ENCODE measurements at places on chromosomes 16 and 17.

GRCh38 chr16:69260019-69260418 is 51.1 kb upstream of the VPS4A start:
- DNase-seq: no peak

GRCh38 chr16:3690470-3690928 is 26.8 kb downstream of the TRAP1 start:
- peak; percentile 75 for DNase-seq

DNA sequence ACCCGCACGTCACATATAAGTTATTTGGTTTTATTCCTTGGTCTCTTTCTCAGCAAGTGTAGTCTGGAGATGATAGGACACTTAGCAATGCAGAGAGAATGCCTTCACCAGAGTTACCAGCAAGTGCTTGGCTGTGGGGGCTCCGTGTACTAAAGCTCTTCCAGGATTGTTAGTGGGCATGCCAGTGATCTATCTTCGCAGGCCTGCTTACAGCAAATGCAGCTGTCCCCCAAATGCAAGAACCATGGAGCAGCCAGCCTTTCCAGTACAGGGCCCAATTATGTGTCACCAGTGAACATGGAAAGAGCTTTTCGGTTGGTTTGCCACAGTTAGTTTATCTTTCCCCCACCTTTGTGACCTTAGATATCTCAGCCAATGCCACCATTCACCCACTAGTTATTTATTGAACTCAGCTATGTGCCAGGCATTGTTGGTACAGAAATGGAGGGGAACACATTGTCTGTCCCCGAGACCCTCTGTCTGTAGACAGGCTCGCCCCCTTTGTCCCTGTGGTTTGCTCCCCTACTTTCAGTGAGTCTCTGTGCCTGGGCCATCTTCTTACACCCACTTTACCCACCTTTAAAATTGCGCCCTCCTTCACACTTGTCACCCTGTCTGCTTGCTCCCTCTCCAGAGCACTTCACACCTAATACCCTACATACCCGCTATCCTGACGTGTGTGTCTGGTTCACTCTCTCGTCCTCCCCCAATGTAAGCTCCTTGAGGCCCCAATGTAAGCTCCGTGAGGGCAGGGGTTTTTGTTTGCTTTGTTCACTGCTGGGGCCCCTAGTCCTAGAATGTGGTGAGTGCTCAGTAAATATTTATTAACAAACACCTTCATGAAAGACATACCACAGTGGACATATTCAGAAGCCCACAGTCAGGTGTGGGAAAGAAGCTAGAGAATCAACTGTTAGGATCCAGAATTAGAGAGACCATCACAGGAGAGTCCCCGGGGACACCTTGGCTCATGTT is 13.3 kb downstream of the USP10 start:
- no peak for DNase-seq

- DNase-seq: no peak
These were observed 124.8 kb downstream of the RGS9 start for GRCh38 chr17:65261682-65262636.

GRCh38 chr17:59508999-59509625 is 56.3 kb upstream of the DHX40 start:
- no peak for DNase-seq

- no peak for DNase-seq
These were observed 33.2 kb upstream of the C1QL1 start for GRCh38 chr17:45001310-45001709.

GRCh38 chr16:48247311-48247710 is at the start of gene ABCC11:
Gene ABCC11, minus strand, starts transcription at chr16:48247539. Its CDS starts 15,618 bp downstream, at chr16:48231921.
- DNase-seq: no peak

GRCh38 chr16:14511800-14512135 is 118.3 kb downstream of the PARN start:
- DNase-seq: no peak

DNA sequence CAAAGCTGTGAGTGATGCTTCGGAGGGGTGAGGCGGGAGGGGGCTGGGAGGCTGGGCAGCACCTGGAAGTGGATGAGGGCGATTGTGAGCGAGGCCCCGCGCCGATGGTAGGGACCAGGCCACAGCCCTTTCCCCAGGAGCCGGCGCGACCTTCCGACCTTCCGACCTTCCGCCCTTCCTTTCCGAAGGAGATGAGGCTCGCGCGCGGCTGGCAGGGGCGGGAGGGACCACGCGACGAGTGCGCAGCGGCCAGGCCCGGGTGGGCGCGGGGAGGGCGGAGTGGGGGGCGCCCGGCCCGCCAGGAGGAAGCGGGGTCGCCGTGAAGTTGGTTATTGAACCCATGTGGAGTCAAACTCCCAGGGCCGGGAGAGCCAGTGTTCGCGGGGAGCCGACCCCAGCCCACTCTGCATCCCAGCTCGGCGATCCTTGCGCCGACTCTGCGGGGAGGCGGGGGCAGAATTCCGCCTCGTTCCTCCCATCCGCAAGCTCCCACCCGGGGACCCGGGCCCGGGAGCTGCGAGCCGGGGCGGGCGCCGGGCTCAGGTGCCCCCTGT is 56.6 kb downstream of the RAP1GAP2 start:
- DNase-seq: no peak

GRCh38 chr16:62751218-62751617 is 715.0 kb upstream of the CDH8 start:
- no peak for DNase-seq

DNA sequence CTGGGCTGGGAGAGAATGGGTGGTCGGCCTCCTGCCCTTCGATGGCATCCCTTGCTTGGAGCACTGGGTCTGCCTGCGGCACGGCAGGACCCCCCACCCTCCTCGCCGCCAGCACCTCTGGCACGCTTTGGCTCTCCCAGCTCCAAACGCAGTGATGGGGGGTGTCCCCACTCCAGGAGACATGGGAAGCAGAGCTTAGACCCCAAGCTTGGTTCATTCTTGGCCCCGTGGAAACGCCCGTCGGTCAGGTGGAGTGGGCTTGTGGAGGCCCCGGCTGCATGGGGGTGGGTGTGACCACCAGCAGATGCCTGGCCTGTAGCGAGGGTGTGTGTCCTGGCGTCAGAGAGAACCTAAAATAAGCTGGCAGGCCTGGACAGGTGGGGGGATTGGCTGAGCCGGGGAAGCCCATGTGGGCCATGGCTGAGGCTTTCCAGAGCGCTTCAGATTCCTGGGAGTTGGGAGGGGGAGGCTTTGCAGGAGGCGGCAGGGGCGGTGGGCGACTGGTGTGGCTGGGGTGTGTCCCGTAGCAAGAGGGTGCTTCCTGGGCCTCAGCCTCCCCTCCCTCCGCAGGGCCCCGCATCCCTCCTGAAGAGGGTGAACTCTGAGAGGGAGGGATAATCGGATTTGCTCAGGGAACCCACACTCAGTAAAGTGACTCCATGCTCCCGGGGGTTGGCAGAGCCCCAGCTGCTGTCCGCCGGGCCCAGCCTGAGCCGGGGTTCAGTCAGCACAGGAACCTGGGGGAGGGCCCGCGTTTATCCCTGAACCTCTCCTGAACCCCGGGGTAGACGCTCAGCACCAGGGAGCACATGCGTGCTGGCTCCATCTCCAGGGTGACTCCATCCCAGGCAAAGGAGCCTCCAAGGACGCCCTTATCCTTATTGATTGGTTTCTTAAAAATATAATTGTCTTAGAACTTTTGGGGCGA is 3.4 kb downstream of the CACNA1H start:
- no peak for DNase-seq

DNA sequence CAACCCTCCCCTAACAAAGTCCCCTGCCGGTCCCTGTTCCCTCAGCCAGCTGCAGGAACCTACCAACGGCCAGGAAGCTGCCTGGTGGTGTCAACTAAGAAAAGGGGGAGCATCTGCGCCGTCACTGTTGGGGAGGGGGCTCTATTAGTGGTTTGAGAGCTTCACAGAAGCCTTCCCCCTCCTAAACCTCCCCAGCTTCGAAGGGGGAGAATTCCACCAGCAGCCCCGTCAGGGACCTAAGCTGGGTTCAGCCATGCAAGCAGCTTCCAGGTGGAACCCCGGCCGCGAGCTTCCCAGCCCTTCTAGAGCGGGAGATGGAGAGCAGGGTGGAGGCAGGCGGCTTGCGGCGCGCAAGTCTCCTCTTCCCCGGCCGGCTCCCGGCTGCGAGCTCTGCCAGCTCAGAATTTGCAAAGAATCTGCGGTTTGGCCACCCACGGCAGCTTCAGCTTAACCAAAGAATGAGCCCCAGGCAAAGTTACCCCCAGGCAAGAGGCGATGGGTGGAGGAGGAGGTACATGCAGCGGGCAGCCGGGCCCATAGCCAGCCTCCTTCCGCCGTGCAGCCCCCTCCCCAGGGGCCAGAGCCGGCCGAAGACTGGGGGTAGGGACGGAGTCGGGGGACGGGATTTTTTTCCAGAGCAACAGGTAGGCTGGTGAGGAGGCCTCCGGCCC is 33.7 kb downstream of the DDX19A start:
- no peak for DNase-seq

DNA sequence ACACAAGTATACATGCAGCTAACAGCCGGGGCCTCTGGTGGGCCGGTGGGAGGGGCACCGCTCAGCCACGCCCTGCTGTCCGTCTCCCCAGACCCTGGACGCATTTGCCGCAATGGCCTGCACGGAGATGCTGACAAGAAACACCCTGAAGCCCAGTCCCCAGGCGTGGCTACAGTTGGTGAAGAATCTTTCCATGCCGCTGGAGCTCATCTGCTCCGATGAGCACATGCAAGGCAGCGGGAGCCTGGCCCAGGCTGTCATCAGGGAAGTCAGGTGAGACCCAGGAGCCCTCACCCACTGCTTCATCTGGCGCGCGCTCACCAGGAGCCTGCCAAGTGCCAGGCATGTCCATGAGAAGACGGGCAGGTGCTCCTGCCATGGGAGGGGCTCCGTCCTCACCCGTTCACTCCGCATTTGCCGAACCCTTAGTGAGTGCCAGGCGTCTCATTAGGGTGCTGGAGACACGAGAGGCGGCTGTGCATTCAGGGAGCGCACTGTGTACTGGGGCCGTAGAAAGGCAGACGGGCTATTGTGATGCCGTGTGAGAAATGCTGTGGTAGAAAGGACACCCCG is 51.4 kb upstream of the ENDOV start:
- no peak for DNase-seq

DNA sequence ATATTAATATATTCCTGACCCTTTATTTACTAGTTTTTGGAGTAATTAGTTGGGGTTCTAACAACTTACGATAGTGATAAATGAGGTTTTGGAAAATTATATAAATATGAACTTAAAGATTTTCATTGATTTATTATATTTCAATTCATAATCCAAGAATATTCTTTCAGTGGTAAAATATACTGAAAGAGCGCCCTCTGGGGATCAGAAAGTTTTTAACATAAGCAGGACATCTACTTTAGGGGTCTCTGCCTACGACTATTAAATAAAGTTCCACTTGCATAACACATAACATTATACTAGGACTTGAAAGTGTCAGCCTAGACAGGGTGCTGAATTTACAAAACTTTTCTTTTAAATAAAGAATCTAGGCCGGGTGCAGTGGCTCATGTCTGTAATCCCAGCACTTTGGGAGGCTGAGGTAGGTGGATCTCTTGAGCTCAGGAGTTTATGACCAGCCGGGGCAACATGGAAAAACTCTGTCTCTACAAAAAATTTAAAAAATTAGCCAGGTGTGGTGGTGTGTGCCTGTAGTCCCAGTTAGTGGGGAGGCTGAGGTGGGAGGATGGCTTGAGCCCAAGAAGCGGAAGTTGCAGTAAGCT is 15.6 kb downstream of the RFWD3 start:
- DNase-seq: no peak

DNA sequence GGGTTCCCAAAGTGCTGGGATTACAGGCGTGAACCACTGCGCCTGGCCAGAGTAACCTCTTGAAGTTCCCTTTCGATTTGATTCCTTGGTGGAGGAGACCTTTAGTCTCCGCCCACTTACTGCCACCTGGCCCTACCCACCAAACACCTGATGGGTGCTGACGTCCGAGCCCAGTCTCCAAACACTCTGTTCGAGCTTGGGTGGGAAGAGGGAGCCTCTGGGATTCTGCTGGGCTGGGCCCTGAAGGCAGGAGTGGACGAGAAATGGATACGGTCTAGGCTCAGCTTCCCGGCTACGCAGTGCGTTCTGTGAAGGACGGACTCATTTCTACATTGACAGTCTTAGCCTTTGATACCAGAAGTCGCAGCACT is 870 bp upstream of the ITGA3 start:
- no peak for DNase-seq

DNA sequence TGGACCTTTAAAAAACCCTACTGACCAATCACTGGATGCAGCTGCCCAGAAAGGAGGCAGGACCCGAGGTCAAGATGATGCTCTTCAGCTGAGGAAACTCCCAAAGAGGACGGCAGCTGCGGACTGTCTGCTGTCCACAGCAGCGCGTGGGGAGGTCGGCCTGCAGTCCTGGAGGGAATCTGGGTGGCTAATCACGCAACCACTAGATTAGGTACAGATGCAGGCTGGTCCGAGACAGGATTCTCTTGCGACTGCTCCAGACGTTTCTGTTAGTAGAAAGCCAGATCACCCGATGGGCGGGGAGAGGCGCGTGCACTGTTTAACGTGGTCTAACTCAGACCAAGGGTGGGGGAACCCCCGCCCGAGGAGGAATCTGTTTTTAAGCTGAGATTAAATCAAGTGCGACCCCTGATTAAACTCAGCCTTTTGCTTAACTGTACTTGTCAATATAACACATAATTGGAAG is 8.8 kb downstream of the CTRB2 start:
- no peak for DNase-seq

DNA sequence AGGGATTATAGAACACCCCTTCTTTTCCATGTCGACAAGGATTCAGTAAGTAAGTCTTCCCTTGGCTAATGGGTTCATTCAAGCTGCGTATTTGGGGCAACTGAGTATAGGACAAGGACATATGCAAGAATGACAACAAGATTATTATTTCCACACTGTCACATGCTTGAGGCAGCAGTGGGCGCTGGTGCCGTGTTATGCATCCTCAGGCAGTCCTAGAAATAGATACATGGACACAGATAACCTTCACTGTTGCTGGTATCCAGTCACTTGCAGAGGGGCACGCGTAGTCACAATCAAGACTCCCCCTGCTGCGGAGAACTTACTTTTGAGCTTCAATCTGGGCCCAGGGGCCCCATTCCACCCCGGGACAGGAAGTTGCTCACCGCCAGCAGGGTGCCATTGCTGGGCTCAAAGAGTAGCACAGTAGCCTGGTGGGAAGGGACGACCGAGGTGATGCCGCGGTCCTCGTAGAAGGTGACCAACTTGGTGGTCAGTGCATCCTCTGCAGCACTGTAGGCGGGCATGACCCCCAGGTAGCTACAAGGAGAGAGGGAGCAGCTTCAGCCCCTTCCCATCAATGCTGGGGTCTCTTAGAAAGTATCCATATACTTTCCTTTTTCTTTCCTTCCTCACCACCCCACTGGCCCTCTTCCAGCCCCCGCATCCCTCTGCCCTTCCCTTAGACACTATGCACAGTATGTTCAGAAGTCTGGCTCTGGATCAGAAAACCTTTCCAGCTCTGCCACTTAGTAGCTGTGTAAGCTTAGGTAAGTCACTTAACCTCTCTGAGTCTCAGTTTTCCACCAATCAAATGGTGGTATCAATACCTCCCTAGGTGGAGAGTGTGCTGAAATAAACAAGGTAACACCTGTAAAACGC is 804 bp downstream of the CRYM start:
- DNase-seq: no peak

- DNase-seq: peak; percentile 69
These were observed 37.2 kb downstream of the IRF8 start for GRCh38 chr16:85935974-85936760.

Data from GM12891 (cell line).